ENCODE measurements at places on chromosomes 3 and 15.

DNA sequence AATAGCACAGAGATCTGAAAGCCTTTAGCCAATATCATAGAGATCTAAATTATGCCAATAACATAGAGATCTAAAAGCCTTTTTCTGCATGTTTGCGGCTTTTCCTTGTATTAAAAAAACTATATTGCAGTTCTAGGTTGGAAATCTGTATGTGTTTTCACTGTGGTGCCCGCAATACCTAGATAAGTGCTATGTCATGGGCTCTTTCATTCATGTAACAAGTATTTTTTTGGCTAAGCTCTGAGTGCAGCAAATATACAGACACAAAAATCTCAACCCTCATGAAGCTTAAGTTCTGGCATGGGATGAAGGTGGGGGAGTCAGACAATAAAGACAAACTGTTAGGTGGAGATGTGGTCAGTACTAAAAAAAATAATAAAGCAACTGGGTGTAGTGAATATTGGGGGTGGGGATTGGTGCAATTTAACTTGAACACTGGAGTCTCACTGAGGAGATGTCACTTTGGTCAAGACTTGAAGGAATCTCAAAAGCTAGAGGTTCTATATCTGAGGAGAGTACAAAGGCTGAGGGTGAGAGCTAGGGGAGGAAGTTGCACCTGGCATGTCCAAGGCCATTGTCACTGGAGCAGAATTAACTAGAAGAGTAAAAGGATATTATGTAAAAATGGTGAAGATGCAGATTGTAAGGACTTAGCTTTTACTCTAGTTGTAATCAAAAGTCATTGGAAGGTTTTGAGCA, 973 bp downstream of the BUB1B start:
- no peak for DNase-seq

GRCh38 chr15:65192016-65192415, 6.9 kb upstream of the CLPX start:
- DNase-seq: no peak

DNA sequence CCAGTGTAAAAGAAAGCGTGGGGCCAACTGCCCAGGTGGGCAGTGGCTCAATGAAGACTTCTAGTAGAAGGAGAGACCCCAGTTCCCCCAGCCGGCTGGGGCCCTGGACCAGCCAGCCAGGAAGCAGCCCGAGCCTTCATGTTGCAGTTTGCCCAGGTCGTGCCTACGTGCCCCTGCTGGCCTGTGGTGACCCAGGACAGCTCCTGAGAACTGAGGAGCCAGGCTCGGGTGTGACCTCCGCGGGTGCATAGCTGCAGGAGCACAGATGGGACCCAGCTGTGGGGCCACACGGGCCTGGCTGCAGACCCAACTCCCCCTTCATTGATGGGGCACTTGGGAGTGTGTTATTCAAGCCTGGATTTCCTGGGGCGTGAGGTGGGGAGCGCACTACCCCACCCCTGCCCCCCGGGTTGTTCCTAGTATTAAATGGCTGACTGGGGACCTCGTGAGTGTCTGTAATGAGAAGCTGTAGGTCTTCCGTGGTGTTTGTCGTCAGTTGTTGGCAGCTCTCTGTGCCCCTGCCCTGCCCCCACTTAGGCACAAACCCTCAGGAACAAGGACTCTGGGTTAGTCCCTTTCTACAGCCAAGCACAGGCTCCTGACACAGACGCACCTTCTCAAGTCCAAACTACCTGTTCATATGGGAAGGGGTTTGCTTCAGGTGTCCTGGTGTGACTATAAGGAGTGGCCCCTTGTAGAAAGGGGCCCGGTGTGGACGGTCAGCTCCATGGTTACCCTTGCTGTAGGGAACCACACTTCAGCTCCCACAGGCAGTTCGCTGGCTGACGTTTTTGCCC, 39.1 kb downstream of the IDH2 start:
- no peak for DNase-seq

GRCh38 chr3:72964633-72965032, 32.0 kb upstream of the PPP4R2 start:
- DNase-seq: no peak

DNA sequence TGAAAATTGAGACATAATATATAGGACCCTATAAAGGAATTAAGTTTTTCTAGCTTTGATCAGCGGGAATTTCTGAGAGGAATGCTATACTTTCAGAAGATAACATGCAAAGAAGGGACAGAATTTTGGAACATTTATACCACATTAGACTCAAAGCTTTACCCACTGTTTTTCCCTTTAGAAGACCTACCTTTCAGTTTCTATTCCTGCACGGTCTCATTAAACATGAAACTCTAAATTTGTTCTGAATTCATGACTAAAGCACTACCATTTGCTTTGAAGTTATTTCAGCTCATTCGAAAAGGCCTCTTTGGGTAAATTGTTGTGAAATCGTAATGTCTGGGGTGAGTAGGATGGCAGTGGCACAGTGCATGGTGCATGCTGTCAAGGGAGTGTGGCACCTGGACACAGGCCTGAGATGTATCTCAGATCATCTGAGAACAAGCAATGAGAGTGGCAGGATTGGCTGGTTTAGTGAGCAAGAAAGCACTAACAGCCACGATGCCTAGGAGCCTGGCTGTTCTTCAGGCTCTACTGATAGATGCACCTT, 42.5 kb downstream of the CHCHD4 start:
- DNase-seq: no peak

DNA sequence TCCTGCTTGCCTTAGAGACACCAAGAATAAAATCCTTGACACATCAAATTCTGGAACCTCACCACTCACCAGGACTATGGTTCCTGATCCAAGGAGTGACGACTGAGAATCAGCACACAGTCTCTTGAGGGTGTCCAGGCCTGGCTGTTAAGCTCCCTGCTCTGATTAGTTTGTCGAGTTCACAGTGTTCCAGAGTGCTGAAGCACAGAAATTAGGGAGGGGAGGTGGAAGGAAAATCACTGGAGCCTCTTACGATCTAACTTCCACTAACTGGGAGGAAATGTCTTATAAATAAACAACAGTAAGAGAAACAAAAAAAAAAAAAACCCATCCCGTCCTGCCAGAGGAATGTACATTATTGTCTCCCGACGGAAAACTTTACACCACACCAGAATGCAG, 330.2 kb downstream of the TIGIT start:
- DNase-seq: peak; percentile 72

GRCh38 chr15:52162876-52163275, 28.3 kb downstream of the GNB5 start:
- no peak for DNase-seq

DNA sequence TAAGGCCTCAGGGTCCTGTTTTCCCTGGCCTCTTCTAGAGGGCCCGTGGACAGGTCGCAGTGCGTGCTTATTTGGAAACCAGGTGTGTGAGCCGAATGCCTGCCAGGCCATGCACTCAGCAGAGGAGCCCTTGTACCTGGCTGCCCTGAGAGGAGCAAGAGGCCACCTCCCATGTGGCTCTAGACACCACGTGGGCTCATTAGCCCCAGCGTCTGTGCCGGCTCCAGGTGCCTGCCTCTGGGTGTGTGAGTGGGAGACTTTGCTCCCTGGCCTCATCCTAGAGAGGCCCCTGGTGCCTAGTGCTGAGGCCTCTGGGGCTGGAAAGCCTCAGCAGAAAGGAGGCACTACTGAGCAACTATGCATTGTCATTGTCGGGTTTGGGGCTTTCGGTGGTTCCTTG, 50.4 kb downstream of the KLF13 start:
- no peak for DNase-seq

DNA sequence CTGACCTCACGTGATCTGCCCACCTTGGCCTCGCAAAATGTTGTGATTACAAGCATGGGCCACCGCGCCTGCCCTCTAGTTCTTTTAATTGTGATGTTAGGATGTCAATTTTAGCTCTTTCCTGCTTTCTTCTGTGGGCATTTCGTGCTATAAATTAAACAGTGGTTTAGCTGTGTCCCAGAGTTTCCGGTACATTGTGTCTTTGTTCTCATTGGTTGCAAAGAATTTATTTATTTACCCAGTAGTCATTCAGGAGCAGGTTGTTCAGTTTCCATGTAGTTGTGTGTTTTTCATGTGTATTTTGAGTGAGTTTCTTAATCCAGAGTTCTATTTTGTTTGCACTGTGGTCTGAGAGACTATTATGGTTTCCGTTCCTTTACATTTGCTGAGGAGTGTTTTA, 30.1 kb downstream of the MYRIP start:
- no peak for DNase-seq

DNA sequence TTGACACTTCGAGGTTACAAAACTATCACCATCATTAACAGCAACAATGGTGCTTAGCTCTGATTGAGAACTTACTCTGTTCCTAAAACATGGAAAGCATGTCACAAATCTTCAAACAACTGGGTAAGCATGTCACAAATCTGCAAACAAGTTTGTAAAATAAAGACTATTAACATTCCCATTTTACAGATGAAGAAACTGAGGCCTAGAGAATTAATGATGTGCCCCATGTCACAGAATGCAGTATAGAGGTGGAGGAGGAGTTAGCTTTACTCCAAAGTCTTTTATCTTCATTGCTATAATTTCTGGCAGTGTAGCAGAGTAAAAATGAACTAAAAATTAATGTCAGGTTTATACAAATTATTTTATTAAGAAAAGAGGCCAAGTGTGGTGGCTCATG, 73.4 kb downstream of the NR2F2 start:
- no peak for DNase-seq

DNA sequence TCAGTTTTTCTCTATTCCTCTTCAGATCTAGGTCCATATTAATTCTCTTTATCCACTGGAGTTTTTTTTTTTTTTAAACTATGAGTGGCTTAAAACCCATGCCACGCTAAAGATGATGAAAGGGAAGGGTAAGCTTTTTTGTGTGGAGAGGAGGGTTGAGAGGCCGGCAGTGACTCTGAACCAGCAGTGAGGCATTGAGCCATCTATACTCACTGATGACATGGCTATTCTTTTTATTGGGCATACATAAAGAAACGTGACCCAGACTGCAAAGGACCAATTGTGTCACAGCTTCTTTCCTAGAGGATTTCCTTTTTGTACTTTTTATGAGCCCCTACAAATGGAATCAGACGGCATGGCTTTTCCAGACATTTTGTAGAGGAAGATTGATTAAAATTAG, 662.2 kb downstream of the AGBL1 start:
- DNase-seq: no peak

DNA sequence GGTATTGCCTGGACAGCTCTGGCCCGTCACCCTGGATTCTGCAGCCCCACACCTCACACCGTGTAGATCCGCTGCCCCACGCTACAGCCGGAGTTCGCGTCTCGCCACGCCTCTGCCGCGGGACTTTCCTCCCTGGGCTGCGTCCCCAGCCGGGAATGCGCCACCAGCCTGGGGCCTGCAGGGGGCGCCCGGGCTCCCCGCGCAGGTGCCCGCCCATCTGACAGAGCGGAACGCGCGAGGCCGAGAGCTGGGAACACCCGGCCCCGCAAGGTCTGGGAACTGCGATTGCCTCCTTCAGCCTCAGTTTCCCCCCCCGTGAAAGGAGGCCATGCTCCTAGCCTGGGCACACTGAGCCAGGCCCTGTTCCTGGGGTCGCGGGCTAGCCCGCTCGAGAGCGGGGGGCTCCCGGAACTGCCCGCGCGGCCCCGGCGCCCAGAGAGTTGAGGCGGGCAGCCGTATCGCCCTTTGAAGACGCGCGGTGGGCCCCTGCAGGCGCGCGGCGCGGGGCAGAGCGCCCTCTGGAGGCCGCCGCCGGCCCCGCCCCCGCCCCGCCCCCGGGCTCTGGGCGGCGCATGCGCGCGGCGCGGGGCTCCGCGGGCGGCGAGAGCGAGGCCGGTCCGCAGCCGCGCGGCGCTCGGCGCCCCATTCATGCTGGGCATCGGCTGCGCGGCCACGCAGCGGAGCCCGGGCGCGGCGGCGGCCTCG, at the start of gene PLXNA1:
TSS of gene PLXNA1 (plus strand) at position 645 of the 705 bp plus-strand sequence. CDS start 5,479 bp downstream, outside the sequence.
- peak; percentile 57 for DNase-seq

DNA sequence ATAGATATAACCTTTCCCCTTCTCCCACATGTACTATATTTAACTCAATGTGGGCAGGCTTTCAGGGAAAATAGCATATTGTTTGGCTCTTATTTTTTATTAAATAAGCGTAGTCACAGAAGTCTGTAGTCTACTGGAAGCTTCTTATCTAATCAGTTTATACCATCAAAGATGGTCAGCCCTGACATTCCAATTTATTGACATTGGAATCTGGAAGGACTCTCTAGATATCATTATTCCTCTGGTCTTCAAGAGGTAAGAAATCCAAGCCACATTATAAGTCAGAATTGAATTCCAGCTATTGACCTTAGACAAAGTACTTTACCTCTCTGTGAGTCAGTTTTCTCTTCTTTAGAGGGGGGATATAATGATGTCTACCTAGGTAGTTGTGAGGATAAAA, 38.5 kb upstream of the SCAANT1 start:
- DNase-seq: no peak

DNA sequence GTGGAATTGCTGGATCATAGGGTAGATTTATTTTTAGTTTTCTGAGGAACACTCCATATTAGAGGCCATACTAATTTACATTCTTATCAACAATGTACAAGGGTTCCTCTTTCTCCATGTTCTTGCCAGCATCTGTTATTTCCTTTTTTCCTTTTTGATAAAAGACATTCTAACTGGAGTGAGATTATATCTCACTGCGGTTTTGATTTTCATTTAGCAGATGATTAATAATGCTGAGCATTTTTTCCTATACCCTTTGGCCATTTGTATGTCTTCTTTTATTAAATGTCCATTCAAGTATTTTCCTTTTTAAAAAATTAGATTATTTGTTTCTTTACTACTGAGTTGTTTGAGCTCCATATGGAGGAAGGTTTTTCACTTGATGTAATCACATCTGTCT, 1189.5 kb downstream of the ZPLD1 start:
- no peak for DNase-seq

GRCh38 chr15:42059661-42060476, 34.5 kb downstream of the PLA2G4D start:
- peak; percentile 40 for DNase-seq

- DNase-seq: no peak
Measured at GRCh38 chr15:40695469-40695890, 506 bp downstream of the RAD51 start.

GRCh38 chr15:29130951-29131839, 138.4 kb downstream of the NSMCE3 start:
- DNase-seq: no peak

- DNase-seq: no peak
Measured at GRCh38 chr15:56838085-56838484, 80.4 kb upstream of the TCF12 start.

GRCh38 chr3:40605960-40606359, 81.2 kb downstream of the ZNF621 start:
- DNase-seq: no peak

GRCh38 chr3:53051929-53052328, 6.1 kb upstream of the SFMBT1 start:
- no peak for DNase-seq

- DNase-seq: no peak
Measured at GRCh38 chr3:126985132-126985985, 2.4 kb downstream of the PLXNA1 start.

GRCh38 chr3:140767566-140767965, 89.7 kb downstream of the TRIM42 start:
- no peak for DNase-seq

- no peak for DNase-seq
Measured at GRCh38 chr15:68808770-68809169, 11.9 kb downstream of the ANP32A start.

DNA sequence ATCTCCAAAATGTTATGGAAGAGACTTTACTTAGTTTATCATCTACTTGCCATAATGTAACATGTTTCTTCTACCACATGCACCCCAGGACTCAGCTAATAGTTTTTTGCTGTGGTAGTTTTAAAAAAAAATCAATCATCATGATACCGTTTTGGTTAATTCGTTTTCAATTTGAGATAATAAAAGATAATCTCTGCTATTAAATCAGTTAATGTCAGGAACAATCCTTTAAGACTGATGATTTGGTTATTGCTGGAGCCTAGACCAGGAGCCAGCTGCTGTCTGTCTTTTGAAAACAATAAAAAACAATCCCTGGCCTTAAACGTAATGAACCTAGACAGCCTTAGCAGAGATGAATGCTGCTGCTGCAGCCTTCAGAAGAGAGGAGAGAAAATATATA, 403.7 kb downstream of the OXSM start:
- DNase-seq: no peak
